ENCODE measurements at places on chromosomes 7 and 10.
A peak's percentile ranks its signal among the peaks of the same experiment; 100 is the strongest.

GRCh38 chr10:44897049-44897448, 14.1 kb upstream of the TMEM72 start:
- DNase-seq, result no peak

- no peak for DNase-seq
Observed at GRCh38 chr10:5155951-5156350, 29.0 kb downstream of the AKR1C8 start.

DNA sequence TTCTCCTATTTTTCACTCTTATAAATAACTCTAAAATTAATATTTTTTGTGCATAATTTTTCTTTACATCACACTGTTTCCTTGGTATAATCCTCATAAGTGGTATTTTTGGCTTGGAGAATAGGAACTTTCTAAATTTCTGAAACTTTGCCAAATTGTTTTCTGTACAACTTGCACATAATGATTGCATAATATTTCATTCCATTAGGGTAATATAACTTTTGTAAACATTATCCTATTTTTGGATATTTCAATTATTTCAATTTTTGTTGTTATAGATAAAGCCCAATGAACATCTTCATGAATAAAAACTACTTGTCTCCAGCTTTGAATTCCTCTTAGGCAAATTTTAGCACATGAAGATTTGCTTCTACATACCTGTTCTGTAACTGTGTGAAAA, 135.9 kb downstream of the ELAPOR2 start:
- DNase-seq, result no peak

- no peak for DNase-seq
Observed at GRCh38 chr10:131818510-131819234, 82.1 kb upstream of the PPP2R2D start.

GRCh38 chr7:54802841-54803240, 43.8 kb upstream of the SEC61G start:
- DNase-seq, result no peak

GRCh38 chr7:114466917-114467316, 52.3 kb downstream of the FOXP2 start:
- DNase-seq, result peak; percentile 72
